SK-N-SH (cell line): ENCODE measurements at places on chromosomes 2 and 18.
A peak's percentile ranks its signal among the peaks of the same experiment; 100 is the strongest.

GRCh38 chr2:146532509-146533147 is 1312.2 kb upstream of the ACVR2A start:
- no peak for DNase-seq

DNA sequence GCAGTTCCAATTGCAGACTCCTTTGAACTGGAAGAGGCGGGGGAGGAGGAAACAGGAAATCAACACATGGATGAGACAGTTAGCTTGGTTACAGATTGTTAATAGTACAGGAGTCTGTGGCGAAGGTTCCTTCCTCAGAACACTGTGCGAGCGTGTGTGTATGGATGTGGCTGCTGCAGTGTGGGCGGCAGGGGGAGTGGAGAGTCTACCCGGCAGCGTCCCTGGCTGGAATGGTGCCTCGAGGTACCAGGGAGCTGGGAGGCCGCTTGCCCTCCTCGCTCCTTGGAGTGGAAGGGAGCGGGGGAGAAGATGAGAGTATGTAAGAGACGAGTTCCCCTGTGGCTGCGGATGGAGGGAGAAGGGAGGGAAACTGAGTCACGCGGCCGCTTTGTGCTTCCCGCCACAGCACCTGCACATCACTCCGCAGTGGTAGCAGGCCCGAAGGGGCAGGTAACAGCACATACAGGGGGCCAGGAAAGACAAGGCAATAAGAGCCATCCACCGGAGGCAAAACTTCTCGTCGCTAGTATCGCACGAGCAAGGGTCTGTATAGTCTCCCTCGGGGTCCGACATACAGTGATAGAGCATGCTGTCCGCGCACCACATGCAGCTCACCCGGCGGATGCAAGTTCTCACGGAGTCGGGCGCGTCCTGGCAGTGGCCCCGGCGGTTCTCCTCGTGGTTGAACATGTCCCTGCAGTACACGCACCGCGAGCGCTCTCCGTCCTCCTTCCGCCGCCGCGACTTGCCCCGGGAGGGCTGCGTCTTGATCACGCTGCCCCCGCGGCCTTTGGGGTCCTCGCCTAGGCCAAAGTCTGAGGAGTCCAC is 85.7 kb downstream of the ACTR2 start:
- DNase-seq: no peak

GRCh38 chr2:231708773-231709635 is 679 bp downstream of the PTMA start:
- peak; percentile 44 for DNase-seq

DNA sequence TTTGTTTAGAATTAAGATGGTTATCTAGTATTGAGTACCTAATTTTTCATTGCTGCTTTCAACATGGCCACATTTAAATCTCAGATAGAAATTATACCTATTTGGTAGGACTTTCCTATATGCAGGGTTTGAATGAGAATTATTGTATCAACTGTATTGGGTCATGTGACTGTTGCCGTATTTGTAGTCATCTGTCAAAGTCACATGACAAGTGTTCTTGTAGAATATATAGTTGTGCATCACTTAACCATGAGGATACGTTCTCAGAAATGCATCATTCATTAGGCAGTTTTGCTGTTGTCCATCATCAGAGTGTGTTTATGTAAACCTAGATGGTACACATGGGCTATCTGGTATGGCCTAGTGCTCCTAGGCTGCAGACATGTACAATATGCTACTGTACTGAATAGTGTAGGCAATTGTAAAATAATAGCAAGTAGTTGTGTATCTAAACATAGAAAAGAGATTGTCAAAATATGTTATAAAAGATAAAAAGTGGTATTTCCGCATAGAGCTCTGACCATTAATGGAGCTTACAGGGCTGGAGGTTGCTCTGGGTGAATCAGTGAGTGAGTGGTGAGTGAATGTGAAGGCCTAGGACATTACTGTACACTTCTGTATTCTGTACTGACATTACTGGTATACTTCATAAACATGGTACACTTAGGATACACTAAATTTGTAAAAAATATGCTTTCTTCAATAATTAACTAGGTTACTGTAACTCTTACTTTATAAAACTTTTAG is 123.7 kb downstream of the MAP4K4 start:
- no peak for DNase-seq

- no peak for DNase-seq
These were observed 73.9 kb upstream of the TWSG1 start for GRCh38 chr18:9260388-9261380.

- no peak for DNase-seq
These were observed 12.9 kb downstream of the STAT1 start for GRCh38 chr2:191001032-191001431.

DNA sequence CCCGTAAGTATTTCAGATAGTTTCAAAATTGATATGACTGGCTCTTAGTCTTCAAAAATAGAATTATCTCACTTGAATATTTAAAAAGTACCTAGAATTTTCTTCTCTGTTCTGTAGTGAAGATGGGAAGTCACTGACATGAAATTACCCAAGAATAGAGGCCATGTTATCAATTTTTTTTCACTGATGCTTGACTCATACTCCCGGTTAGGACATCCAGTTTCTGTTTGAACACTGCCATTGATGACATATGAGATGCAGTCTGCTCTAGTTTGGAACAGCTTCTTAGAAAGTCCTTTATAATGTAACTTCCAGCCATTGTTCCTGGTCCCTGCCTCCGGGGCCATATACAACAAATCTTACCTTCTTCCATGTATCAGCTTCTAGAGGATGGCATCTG is 26.0 kb downstream of the MAP3K20 start:
- no peak for DNase-seq

DNA sequence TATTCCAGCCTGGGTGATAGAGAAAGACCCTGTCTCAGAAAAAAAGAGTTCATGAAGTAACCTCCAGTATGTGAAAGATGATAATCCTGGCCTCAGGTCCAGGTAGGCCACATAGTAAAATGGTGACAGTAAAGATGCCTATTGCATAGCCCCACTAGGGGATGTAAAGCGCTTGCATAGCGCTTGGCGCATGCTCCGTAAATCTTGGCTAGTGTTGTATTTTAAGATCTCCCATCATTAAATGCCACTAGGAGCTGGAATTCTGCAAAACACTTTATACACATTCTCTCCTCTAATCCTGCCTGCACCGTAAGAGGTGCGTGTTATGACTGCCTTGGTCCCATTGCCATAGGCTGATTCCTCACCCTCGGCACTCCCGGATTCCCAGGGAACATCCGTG is 153.6 kb downstream of the TFCP2L1 start:
- no peak for DNase-seq

- no peak for DNase-seq
These were observed 45.5 kb upstream of the PTH2R start for GRCh38 chr2:208361077-208361441.

DNA sequence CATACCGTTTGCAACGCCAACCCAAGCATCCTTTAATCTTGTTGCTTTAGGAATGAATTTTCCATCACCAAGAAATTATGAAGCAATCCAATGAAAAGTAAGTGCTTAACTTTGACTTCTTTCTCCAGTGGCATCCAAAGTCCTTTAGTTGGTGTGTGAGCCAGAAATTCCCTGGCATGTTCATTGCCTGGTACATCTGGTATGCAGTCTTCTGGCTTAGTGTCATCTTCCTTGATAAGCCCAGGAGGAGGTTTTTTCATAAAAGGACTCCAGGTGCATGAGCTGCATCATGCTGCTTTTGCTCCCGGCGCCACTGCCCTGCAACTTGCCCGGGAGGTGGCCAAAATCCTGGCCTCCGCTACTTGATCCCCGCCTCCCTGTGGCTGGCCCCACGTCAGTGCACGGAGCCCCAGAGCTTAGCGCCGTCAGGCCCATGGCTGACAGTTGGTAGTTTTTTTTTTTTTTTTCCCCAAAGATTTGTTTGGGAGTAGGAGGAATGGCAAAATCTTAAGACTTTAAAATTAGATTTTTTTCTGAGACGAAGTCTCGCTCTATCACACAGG is 58.7 kb downstream of the PUM2 start:
- no peak for DNase-seq
